ENCODE measurements at places on chromosomes 2 and 18.

DNA sequence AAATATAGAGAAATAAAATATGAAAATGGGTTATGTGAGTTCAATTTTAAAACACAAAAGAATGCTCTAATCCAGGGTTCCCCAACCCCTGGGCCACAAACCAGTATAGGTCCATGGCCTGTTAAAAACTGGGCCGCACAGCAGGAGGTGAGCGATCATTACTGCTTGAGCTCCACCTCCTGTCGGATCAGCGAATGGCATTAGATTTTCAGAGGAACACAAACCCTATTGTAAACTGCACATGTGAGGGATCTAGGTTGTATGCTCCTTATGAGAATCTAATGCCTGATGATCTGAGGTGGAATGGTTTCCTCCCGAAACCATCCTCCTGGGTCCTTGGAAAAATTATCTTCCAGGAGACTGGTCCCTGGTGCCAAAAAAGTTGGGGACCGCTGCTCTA is 34.7 kb downstream of the TTR start:
- DNase-seq, result no peak

GRCh38 chr2:44329343-44329742 is 32.0 kb downstream of the PREPL start:
- DNase-seq, result no peak

GRCh38 chr2:479031-479430 is 191.1 kb upstream of the ALKAL2 start:
- DNase-seq, result no peak

- DNase-seq, result no peak
Measured at GRCh38 chr2:94923196-94923595, 52.0 kb downstream of the TEKT4 start.

DNA sequence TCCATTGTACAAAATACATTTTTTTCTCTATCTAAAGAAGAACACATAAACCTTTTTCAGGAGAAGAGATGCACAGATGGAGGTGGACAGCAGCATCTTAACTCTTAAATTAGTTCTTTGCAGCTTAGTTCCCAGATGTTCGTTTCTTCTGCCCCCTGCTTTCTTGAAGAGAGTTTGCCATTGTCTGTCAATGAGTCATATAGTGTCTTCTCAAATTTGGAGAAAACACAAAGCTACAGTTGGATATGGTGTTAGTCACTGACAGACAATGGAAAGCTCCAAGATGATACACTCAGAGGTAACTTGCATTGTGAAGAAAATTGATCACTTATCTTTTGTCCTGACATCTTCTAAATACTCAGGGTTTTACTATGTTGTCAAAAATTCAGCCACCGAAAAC is 48.8 kb upstream of the TMEFF2 start:
- no peak for DNase-seq

DNA sequence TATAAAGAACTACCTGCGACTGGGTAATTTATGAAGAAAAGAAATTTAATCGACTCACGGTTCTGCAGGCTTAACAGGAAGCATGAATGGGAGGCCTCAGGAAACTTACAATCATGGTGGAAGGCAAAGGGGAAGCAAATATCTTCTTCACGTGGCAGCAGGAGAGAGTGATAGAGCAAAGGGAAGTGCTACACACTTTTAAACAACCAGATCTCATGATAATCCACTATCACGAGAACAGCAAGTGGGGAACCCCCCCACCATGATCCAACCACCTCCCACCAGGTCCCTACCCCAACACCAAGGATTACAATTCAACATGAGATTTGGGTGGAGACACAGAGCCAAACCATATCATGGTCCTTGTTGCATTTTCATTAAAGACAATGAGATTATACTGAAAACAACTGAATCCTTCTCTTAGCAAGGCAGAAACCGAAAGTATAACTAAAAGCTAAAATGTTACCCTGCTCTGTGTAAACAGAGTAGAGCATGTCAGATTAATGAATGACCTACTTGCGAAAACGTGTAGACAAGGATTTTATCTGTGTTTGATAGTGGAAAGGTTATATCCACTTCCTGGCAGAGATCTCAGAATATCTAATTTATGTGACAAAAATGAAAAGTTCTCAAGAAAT is 60.1 kb upstream of the RBBP8 start:
- DNase-seq, result no peak

DNA sequence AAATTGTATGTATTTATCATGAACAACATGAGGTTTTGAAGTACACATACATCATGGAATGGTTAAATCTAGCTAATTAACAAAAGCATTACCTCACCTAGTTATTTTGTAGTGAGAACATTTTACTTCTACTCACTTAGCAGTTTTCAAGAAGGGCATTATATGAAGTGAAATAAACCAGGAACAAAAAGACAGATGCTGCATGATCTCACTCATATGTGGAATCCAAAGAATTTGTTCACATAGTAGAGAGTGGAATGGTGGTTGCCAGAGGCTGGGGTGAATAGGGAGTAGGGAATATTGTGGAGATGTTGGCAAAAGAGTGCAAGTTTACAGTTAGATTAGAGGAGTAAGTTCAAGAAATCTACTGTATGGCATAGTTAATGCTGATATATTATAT is 292.0 kb downstream of the ASXL3 start:
- DNase-seq, result no peak

- DNase-seq, result no peak
Measured at GRCh38 chr2:113878743-113879142, 11.1 kb upstream of the ACTR3 start.

GRCh38 chr2:85264471-85264870 is 63.3 kb downstream of the TGOLN2 start:
- no peak for DNase-seq

- no peak for DNase-seq
Measured at GRCh38 chr18:32420084-32420750, 50.5 kb downstream of the GAREM1 start.

- no peak for DNase-seq
Measured at GRCh38 chr18:32139835-32140283, 48.2 kb downstream of the RNF138 start.

DNA sequence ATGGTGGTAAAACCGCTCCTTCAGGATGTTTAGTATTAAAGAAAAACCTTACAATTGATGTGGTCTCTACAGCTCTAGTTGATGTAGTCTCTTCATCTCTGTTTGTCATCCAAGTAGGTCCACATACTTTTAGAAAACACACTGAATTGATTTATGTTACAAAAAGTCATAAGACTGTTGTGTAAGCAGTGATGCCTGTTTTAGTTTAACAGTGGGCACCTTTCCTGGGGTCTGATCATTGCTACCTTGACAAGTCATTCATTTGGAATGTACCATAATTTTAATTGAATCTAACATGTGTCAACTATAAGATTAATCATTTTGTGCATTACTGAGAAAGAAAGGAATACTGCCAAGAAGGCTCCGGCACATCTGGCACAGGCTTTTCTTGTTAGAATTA is 34.3 kb downstream of the GIGYF2 start:
- no peak for DNase-seq

DNA sequence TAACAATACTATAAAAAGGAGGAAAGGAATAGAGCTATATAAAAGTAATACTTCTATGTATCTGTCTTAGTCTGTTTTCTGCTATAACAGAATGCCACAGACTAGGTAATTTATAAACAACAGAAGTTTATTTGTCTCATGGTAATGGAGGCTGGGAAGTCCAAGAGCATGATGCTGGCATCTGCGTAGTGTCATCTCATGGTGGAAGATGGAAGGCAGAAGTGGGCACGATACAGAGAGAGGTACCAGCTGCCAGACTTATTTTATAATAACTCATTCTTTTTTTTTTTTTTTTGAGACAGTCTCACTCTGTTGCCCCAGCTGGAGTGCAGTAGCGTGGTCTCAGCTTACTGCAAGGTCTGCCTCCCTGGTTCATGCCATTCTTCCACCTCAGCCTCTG is 4.3 kb downstream of the DHX57 start:
- DNase-seq, result no peak

- DNase-seq, result no peak
Measured at GRCh38 chr2:8324901-8325300, 357.0 kb upstream of the ID2 start.

DNA sequence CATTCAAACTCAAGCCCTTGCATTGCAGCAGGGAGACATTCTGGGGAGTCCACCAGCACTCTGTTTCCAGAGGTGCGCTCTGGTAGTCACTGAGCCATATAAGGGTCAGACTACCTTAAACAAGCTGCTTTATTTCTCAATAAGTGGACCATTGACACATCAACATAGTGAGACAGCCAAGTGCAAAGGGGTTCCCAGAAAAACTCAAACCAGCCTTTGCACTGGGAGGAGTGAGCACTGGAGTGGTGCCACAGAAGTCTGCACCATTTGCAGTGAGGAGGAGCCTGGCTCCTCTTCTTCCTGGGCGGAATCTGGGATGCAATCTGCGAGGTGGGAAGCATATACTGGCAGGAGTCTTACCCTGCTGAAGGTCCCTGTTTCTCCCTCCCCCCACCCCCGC is 86.4 kb downstream of the OSR1 start:
- no peak for DNase-seq

DNA sequence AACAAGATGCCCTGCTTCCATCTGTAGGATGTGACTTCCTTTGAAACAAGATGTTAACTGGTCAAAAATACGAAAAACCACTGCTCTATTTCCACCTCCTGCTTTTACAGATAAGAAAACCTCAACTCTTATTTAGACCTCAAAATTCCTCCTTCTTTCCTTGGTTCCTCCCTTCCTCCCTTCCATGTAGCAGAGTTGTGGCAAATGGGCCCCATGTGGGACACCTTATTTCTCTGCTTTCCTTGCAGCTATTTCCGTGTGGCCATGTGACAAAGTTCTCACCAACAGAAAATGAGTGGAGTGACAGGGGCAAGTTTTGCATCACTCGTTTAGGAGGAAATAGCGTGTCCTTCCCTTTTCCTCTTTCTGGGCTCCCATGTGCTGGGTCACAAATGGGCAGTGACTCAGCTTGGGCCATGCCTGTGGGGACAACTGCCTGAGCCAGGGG is 69.4 kb upstream of the SMAD2 start:
- DNase-seq, result no peak

DNA sequence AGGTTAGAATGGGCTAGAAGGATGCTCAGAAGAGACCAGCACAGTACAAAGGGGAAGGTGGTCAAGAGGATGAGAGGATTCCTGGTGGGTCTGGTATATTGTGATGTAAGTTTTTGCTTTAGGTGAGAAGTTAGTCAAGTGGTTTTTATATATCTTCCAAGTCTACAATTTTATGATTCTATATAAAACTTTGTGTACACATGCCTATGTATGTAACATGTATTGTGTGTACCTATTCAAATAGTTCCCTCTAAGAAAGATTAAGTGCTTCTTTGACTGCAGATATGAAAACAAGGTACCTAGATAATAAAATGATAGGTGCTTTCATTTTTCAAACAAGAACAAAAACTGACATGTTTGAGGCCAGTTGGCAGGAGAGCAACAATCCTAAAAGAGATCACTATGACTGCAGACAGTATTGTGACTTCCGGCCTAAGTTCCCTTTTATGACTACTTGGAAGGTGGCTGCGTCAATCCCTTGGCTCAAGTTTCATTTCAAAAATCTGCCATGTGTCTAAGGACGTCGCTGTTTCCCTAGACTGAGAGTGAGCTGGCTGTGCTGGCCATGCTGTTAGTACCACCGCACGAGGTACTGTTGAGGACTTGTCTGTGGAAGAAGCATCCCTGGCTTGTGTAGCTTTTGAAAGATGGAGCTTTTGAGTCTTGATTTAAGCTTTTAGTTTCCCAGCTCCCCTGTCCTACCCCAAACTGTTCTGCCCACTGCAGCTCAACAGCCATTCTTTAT is 123.1 kb downstream of the PRPF40A start:
- no peak for DNase-seq

DNA sequence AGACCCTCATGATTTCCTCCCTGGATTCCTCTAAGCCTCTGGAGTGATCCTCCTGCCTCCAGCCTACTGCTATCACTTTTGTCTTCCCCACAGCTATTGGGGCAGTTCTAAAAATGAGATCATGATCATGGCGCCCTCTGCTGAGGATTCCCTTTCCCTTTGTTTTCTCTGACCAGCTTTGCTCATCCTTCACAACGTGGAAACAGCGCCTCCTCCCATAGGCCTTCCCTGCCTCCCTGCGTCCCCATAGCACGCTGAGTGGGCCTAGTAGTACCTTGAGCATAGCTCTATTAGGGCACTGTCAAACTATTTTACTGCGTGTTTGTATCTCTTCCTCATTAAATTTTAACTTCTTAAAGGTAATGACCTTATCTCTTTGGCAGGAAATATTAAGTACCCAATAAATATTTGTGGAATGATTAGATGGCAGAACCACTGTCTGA is 207.0 kb upstream of the FANCL start:
- no peak for DNase-seq

- DNase-seq, result no peak
Measured at GRCh38 chr18:69267895-69268294, 132.8 kb upstream of the DOK6 start.

GRCh38 chr2:224223851-224224555 is 177.9 kb downstream of the FAM124B start:
- DNase-seq, result no peak

- no peak for DNase-seq
Measured at GRCh38 chr18:11826836-11827235, 24.4 kb upstream of the CHMP1B start.

DNA sequence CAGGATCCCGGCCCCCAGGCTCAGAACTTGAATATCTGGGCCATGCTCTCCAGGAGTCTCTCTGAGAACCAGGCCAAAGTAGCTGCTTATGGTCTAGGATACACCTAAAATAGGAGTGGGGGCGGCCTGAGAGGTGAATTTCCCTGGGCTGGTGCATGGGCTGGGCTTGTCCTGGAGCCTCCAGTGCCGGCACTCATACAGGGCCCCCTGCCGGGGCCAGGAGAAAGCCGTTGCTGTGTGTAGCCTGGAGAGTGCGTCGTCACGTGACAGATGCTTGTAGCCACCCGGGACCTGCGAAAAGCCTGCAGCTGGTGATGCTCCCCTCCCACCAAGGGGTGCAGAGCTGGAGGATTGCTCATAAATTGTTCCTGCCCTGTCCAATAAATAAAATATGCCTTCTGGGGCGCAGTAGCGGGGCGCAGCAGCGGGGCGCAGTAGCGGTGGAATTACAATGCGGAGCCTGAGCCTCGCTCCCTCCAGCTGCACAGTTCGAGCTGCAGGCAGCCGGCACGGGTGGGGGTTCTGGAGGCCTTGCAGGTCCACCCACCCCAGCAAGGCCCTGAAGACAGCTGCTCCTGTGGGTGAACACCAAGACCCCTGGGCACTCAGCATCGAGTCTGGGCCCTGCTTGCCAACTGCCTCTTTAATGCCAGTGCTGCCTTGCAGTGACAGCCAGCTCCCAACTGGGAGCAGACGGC is 289.9 kb downstream of the NDUFA10 start:
- DNase-seq, result no peak

DNA sequence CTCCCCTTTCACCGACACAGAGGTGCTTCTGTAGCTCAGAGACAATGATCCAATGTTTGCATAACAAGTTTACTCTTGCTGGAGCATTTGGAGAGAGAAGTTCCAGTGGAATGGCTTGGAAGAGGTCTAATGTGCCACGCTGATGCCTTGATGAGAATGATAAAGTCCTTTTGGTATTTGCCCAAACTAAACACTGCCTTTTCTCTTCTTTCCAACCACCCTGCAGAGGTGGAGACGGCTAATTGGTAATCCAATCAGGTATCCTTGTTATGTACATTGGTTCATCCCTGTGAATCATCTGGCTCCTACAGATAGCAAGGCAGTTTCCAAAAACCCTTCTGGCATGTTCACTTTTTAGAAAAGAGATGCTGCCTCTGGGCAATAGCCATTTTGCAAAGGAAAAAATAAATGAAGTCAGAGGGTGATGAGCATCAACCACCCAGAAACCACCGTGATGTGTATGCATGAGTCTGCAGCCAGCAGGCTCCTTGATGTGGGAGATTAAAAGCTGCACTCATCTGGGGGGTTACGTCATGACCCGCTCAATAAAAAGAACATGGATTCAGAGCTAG is 40.6 kb downstream of the KIAA2012 start:
- DNase-seq, result no peak
